ENCODE measurements at places on chromosomes 4 and X. TPM values are rescaled to one million over a fixed set of nuclear protein-coding genes. Genes with fewer than 3 reads are reported as not detected.

NPNT gene
- 0.59 TPM for total RNA-seq

S100G gene
- not detected for total RNA-seq

DNA sequence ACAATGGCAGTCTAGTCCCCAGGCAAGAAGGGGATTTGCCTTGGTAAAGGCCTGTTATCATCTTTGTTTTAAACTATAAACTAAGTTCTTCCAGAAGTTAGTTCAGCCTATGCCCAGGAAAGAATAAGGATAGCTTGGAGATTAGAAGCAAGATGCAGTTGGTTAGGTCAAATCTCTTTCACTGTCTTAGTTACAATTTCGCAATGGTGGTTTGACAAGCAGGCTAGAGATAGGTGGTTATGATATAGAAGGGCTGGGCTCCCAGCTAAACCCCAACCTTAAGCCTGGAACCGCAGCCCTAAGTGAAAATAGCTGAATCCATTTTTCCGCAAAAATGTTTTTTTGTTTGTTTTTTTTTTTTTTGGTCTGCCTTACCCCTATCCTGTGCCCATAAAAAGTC is 41.8 kb upstream of the NEIL3 start:
- H3K27ac ChIP-seq, result no peak overlapping the region
- no peaks in the 10 kb centered on the region for H3K4me1 ChIP-seq
- H3K4me3 ChIP-seq, result no peak overlapping the region
- no peaks in the 10 kb centered on the region for H3K36me3 ChIP-seq

DNA sequence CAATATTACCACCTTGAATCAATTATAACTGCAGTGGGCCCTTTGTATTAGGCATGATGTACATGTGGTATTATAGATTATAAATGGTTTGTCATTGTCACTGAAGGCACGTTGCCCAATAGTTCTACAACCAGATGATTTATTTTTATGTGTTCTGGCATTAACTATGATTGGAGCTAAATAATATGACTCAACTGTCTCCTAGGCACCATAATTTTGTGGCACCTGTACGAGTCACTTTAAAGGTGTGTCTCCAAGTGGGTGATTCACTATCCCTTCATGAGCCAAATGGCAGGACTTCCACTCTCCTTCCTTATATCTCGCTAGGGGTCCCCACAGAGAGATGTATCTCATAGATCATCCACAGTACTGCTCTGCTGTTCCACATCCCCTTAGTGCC is 6.1 kb upstream of the SMPX start:
- H3K27ac ChIP-seq, result no peak overlapping the region
- no peaks in the 10 kb centered on the region for H3K27me3 ChIP-seq
- H3K4me1 ChIP-seq, result no peaks in the 10 kb centered on the region
- H3K36me3 ChIP-seq, result no peaks in the 10 kb centered on the region
- DNase-seq, result no peak

DNA sequence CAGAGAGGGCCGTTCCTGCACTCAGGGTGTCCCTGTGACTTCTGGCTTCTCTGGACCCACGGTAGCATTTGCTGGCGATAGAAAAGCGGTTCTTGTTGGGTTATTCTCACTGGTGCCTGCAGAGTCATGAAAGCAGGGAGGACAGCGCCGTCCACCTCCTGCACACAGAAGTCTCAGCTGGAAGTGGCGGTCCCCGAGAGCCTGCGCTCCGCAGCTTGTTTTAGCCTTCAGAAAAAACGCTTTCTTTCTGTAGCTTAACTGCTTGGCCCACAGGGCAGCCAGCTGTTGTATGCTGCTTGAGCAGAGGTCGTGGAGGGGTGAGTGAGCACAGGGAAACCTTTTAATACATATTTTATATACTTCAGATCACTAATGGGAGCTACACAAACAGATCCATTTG is 400.7 kb upstream of the FAT1 start:
- DNase-seq, result no peak
- H3K36me3 ChIP-seq, result no peaks in the 10 kb centered on the region
- H3K27me3 ChIP-seq, result no peaks in the 10 kb centered on the region
- H3K4me3 ChIP-seq, result no peak overlapping the region
- H3K27ac ChIP-seq, result no peak overlapping the region
- peaks cover 11% of the 10 kb centered on the region for H3K4me1 ChIP-seq

- H3K4me1 ChIP-seq, result no peaks in the 10 kb centered on the region
- H3K4me3 ChIP-seq, result no peak overlapping the region
- no peak overlapping the region for H3K27ac ChIP-seq
- no peak for DNase-seq
- H3K27me3 ChIP-seq, result no peaks in the 10 kb centered on the region
These were observed 42.1 kb upstream of the USP46 start for GRCh38 chr4:52701207-52701606.

GRCh38 chrX:50594788-50595187 is 124.2 kb upstream of the DGKK start:
- no peak overlapping the region for H3K4me3 ChIP-seq
- no peaks in the 10 kb centered on the region for H3K4me1 ChIP-seq
- H3K36me3 ChIP-seq, result no peaks in the 10 kb centered on the region
- no peaks in the 10 kb centered on the region for H3K27me3 ChIP-seq
- DNase-seq, result peak; percentile 3

GRCh38 chr4:7539659-7540058 is 104.9 kb upstream of the PSAPL1 start:
- H3K27me3 ChIP-seq, result no peaks in the 10 kb centered on the region
- no peak overlapping the region for H3K27ac ChIP-seq
- no peaks in the 10 kb centered on the region for H3K36me3 ChIP-seq
- peak; percentile 71 for DNase-seq
- no peaks in the 10 kb centered on the region for H3K4me1 ChIP-seq

- H3K4me3 ChIP-seq, result no peak overlapping the region
- DNase-seq, result peak; percentile 83
- H3K27me3 ChIP-seq, result peaks cover 4% of the 10 kb centered on the region
- no peak overlapping the region for H3K27ac ChIP-seq
These were observed 54.2 kb downstream of the SUPT20HL2 start for GRCh38 chrX:24259544-24260240.

GRCh38 chr4:80387390-80388283 is 52.1 kb downstream of the CFAP299 start:
- no peak overlapping the region for H3K4me3 ChIP-seq
- H3K27ac ChIP-seq, result no peak overlapping the region
- H3K27me3 ChIP-seq, result no peaks in the 10 kb centered on the region

GRCh38 chr4:38178392-38178995 is 218.3 kb downstream of the PTTG2 start:
- H3K27ac ChIP-seq, result no peak overlapping the region
- H3K36me3 ChIP-seq, result no peaks in the 10 kb centered on the region
- no peak for DNase-seq
- H3K27me3 ChIP-seq, result no peaks in the 10 kb centered on the region

MAGEB10 gene
- not detected for total RNA-seq

DNA sequence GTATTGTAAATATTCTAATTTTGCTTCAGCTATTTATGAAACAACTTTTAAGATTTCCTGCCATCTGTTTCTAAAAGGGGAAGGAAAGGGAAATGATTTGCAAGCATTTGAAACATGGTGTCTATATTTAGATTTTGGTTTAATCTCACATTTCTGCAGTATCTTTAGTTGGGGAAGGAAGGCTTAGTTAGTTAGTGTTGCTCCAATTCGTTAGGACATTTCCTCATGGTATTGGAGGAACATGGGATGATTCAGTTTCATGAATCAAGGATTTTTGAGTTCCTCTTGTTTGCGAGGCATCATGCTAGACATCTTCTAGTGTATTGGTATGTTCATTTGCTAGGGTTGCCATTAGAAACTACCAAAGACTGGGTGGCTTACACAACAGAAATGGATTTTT is 20.5 kb upstream of the TMEM192 start:
- no peaks in the 10 kb centered on the region for H3K4me1 ChIP-seq
- no peak overlapping the region for H3K27ac ChIP-seq
- no peak for DNase-seq
- H3K36me3 ChIP-seq, result no peaks in the 10 kb centered on the region
- H3K4me3 ChIP-seq, result no peak overlapping the region

EDA2R gene
- total RNA-seq, result 13.4 TPM

- no peak for DNase-seq
- H3K27me3 ChIP-seq, result no peaks in the 10 kb centered on the region
- H3K27ac ChIP-seq, result no peak overlapping the region
- no peak overlapping the region for H3K4me3 ChIP-seq
These were observed 276.4 kb downstream of the IL15 start for GRCh38 chr4:141912831-141913230.

DNA sequence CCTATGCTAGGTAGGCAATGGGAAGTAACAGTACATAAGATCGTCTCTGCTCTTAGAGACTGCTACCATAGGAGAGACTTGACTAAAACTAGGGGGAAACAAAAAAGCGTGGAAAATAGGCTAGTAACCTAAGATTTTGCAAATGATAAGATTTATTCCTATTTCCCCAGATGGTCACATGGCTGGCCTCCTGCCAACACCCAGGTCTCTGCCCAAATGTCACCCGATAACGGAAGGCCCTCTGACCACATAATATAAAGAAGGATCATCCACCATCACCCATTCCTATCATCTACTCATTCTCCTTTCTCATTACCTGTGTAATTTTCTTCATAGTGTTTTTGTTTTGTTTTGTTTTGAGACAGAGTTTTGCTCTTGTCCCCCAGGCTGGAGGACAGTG is 4.7 kb downstream of the LAMP2 start:
- no peak overlapping the region for H3K4me3 ChIP-seq
- no peaks in the 10 kb centered on the region for H3K27me3 ChIP-seq
- H3K4me1 ChIP-seq, result no peaks in the 10 kb centered on the region
- no peaks in the 10 kb centered on the region for H3K36me3 ChIP-seq
- no peak overlapping the region for H3K27ac ChIP-seq

- H3K4me3 ChIP-seq, result no peak overlapping the region
- H3K36me3 ChIP-seq, result no peaks in the 10 kb centered on the region
- no peak overlapping the region for H3K27ac ChIP-seq
- no peak for DNase-seq
These were observed 787 bp upstream of the TMSB15A start for GRCh38 chrX:102517326-102517725.

DNA sequence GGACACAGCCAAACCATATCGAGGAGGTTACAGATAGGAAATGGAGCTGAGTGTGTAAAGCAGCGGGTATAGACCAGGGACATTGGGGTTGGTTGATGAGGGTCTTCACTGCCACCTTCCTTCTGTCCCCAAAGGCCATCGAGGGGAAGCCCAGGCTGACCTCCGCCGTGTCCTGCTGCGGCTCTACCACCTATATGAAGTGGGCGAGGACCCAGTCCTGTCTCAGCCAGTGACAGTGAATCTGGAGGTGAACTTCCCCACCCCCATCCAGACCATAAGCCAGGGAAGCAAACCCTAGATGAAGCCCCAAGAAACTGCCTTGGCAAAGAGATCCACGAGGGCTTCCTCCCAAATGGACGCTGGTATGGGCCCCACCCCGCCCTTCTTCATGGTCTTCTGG is 23.2 kb upstream of the MRFAP1 start:
- no peaks in the 10 kb centered on the region for H3K27me3 ChIP-seq
- no peaks in the 10 kb centered on the region for H3K36me3 ChIP-seq
- no peaks in the 10 kb centered on the region for H3K4me1 ChIP-seq

VEGFD gene
- total RNA-seq, result 0.36 TPM

GRCh38 chr4:83255584-83255983 is 29.0 kb downstream of the COQ2 start:
- DNase-seq, result peak; percentile 58
- H3K4me1 ChIP-seq, result peaks cover 37% of the 10 kb centered on the region
- no peaks in the 10 kb centered on the region for H3K36me3 ChIP-seq
- no peak overlapping the region for H3K27ac ChIP-seq
- H3K4me3 ChIP-seq, result no peak overlapping the region

- H3K27me3 ChIP-seq, result no peaks in the 10 kb centered on the region
- no peak overlapping the region for H3K27ac ChIP-seq
- peaks cover 12% of the 10 kb centered on the region for H3K4me1 ChIP-seq
- H3K36me3 ChIP-seq, result no peaks in the 10 kb centered on the region
These were observed 36.8 kb upstream of the ARSD start for GRCh38 chrX:2965965-2966364.

USP17L13 gene
- not detected for total RNA-seq

GAGE2A gene
- not detected for total RNA-seq

PARM1 gene
- under 0.01 TPM for total RNA-seq

All from osteoblast (primary cell).